ENCODE measurements at places on chromosomes 6 and 20.

GRCh38 chr20:4076671-4077070 lies 61.3 kb upstream of the RNF24 start:
- DNase-seq, result no peak

GRCh38 chr6:4599924-4600323 lies 176.3 kb upstream of the CDYL start:
- no peak for DNase-seq

DNA sequence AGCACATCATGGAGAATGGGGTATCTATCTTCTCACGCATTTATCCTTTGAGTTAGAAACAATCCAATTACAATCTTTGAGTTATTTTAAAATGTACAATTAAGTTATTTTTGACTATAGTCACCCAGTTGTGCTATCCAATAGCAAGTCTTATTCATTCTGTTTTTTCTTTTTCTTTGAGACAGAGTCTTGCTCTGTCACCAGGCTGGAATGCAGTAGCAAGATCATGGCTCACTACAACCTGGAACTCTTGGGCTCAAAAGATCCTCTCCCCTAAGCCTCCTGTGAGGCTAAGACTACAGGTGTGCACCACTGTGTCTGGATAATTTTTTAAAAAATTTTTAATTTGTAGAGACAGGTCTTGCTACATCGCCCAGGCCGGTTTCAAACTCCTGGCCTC lies 201.5 kb upstream of the ZNF217 start:
- no peak for DNase-seq

GRCh38 chr6:3755637-3756545 lies 4.4 kb upstream of the PXDC1 start:
- no peak for DNase-seq

DNA sequence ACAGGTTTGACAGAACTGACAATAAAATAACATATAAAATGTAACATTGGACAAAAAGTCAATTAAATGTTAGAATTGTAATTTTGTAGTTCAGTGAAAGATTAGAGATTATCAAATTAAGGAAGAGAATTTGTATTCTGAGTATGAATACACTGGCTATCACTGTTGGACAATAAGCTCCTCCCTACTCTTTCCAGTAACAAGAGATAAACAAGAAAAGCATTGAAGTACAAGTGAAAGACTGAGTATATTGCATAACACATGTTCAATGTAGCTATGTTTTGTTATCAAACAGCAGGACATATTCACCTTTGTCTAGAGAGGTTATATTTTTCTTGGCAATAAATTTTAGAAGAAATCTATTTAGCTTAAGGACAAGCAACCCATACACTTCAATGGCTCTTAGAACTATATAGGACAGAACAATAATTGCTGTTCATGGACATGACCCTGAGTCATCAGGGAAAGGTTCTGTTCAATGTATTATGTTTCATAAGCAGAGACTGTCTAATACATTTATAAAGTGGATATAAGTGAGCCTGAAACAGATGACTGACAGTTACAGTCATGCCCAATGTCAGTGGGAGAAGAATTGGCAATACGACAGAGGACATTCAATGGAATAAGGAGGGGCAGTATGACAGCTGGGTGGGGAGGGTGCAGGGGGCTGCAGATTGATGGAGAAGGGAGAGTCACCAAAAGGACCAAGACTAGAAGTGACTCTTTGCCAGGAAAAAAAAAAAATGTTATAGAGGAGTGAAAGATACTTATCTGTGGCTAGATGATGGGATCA lies 520.4 kb downstream of the FRK start:
- DNase-seq, result no peak

GRCh38 chr6:52161689-52162438 lies 24.3 kb upstream of the IL17A start:
- DNase-seq, result no peak

DNA sequence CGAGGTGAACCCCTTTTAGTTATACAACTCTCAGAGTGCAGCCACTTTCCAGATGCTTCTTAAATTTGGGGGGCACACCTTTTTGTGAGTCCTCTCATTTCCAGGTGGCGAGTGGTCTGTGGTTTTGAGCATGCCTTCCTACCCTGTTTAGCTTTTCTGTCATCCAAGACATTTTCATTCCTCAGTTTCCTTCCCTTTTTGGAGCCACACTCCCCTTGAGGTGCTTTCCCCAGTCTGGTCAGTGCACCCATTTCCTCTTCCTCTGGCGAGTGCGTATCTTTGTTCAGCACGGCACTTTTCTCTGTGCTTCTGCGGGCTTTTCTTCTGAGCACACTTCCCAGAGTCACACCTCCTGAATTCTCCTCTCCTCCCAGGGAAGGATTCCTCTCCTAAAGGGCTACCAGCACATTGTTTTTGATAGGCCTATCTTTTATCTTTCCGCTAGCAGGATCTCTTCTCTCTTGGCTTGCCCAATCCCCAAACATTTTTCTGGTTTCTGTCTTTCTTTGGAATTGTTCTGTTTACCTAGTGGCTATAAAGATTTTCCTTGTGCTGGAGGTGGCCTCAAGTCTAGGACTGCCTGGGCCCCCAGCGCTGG lies 1.4 kb downstream of the PHF20 start:
- DNase-seq, result peak; percentile 63

- DNase-seq, result no peak
Observed at GRCh38 chr6:155093430-155093829, 98.3 kb downstream of the TIAM2 start.

DNA sequence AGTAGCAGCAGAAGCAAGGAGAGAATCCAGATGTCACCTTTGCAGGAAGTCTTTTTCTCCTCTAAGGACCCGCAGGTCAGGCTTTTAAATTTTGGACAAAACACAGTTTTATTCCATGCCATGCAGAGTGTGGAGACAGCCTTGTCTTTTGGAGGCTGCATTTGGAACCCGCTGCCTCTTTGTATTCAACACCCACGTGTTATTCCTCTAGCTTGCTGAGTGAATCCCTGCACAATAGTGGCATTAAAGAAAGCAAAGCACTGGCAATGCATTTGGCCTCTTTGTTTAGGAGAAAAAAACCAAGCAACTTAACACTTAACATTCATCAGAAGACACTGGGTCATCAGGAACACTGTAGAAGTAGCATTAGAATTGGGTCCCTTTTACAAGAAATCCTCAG lies 43.5 kb downstream of the TFAP2B start:
- no peak for DNase-seq

DNA sequence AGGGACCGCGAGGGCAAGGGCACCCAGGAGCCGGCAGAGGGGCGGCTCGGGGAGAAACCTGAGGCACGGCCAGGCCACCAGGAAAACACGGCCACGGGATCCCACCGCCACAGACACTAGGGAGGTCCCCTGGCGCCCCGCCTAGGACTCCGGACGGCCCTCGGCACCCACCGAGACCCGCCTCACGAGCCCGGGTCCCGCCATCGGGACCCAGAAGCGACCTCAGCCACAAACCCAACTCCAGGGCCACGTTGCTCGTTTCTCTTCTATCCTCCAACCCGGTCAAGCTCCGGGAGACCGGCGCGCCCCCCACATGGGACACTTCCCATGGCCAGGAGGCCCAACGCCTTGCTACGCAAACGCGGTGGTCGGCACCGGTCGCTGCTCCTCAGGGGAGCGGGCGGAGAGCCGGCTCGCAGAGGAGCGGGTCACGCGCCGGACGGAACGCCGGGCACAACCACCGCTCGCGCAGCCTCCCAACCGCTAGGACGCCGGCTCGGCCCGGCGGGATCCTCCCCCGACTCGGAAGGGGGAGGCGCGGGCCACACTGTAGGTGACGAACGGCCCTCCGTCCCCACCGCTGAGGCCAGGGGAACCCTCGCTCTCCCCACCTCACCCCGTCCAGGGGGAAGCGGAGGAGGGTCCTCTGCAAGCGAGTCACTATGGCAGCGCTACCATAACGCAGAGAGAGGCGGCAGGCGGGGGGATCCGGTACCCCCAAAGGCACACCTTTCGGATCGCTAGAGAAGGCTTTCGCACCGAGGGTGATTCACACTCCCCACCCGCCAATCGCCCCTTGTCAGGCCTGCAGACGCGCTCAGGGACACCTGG lies 1514.1 kb upstream of the DEFB115 start:
- no peak for DNase-seq

DNA sequence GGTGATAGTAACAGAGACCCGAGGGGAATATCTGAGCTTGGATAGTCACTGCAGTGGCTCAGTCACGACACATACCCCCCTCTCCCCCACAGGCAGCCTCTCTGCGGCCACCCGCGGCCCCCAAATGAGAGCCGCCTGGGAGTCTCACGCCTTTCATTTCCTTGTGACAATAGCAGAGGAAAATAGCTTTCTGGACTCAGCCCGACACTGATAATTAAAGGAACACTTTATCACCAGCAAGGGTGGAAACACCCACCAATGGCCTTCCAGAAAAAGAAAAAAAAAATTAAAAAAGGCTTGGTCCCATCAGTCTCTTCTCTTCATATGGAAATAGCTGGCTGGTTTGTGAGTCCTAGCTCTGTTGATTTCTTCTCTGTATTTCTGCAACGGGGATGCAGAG lies 35.1 kb upstream of the KCNG1 start:
- DNase-seq, result no peak

DNA sequence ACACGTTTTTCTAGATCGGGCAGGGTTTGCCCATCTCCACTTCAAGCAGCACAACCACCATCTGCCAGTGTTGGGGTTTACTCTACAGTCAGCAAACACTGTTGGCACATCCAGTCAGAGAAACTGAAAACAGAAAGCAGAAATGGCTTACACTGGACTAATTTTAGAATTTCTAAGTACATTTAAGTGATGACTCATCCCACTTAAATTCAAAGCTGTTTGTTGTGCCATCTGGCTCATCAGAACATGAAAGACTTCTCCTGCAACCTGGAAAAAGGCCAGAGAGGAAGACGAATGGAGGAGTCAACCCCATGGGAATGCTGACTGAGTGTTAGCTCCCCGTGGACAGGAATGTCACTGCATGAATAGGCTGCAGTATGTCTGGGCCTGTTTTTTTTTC lies 21.8 kb downstream of the FAM209B start:
- peak; percentile 61 for DNase-seq

DNA sequence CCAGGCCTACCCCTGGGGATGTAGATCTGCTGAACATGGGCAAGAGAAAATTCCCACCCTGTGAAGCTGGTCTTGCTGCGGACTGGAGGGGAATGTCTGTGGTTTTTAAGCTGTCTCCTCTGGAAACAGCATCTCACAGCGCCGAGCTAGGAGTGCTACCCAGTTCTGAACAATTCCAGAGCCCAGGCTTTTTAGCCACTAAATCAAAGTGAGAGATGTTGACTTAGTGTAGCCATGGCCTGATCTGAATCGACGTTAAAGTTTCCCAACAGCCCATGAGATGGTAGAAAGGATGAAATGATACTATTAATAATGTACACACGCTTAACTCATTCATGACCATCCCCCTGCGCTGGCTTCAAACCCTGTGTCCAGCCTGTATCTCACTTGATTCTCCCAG lies 63.7 kb downstream of the KCNB1 start:
- DNase-seq, result no peak

DNA sequence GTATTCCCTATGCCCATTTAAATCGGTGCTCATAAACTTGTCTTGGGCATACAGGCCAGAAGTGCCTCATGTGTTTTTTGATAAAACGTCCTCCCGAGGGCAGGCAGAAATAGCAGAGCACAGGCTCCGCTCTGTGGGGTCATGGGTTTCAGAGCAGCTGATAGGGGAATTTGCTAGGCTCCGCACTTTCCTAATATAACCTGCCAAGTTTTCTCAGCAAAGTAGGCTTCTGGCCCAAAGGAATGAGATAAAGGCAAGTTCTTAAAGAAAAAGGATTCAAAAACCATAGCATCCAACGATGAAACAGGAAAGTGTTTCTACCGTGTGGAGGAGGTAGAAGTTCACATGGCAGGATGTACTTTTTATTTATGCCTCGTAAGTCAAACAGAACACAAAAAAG lies 69.8 kb upstream of the RALGAPA2 start:
- DNase-seq, result no peak

DNA sequence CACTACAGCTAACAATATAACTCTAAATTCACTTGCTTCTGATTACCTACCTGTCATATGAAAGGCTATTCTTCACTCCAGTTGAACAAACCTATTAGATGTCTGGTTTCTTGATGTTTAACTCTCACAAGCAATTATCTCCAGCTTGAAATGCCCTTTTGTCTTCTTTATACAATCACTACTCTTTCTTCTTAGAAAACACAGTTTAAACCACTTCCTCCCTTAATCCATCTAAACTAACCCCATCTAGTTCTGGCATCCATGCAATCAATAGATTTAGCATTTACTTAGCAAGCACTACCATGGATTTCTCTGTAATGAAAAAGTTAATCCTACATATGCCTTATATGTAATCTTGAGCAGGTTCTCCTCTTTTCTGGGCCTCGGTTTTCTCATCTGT lies 127.3 kb downstream of the ATXN1 start:
- no peak for DNase-seq

DNA sequence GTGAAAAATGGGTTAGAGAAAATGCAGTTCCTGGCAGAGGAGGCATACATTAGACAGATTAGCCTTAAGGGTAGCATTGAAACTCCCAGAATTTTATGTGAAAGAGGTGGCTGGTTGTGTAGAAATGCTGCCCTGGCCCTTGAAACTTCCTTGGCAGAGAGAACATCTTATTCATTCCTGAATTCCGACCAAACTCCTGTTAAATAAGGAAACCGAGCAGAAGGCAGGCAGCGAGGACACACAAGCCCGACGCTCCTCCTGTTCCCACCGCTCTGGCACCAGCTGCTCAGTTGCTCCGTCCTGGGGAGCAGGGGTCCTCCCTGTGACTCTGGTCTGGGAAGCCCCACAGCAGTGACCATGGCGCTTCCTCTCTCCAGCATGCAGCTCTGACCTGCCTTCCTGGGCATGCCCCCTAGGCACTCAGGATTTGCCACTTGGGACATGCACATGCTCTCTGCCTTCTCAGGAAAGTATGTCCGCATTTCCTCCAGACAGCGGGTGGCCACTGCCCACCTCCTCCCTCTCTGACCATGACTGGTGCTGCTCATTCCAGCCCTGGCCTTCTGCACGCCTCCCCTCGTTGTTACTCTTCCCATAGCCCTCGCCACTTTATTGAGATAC lies 35.2 kb upstream of the CLDN20 start:
- DNase-seq, result no peak

GRCh38 chr6:53616450-53617357 lies 48.9 kb downstream of the KLHL31 start:
- no peak for DNase-seq

- DNase-seq, result peak; percentile 57
Observed at GRCh38 chr6:26331218-26332073, 33.6 kb upstream of the BTN3A2 start.

DNA sequence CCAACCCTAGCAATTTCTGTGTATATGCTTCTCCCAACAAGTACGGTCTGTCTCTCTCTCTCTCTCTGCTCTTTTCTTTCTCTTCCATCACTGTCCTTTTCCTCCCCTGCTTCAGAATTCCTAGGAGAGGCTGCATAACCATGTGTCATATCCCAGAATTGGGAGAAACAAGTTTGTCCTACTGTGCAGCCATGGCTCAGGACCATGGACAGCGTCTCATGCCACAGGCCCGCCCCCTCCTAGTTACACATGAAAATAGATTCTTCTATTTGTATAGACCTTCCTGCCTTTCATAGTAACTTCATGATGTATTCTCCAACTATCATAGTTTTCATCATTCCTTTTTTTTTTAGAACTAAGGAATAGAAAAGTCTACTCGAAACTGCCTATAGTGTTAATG lies 98.0 kb downstream of the FNDC1 start:
- peak; percentile 44 for DNase-seq

GRCh38 chr6:118770835-118771234 lies 119.4 kb upstream of the CEP85L start:
- DNase-seq, result no peak

- DNase-seq, result no peak
Observed at GRCh38 chr6:140228491-140228890, 854.0 kb upstream of the CITED2 start.

- peak; percentile 19 for DNase-seq
Observed at GRCh38 chr6:67630146-67630545, 1004.9 kb upstream of the ADGRB3 start.

- no peak for DNase-seq
Observed at GRCh38 chr20:18847226-18847755, 33.7 kb downstream of the SCP2D1 start.

All from K562 (cell line).